ENCODE measurements at places on chromosomes 6 and 20.

GRCh38 chr6:439641-440167 lies 48.2 kb downstream of the IRF4 start:
- DNase-seq = no peak

GRCh38 chr6:68958327-68958726 lies 323.2 kb downstream of the ADGRB3 start:
- no peak for DNase-seq

GRCh38 chr20:20743511-20744169 lies 31.2 kb upstream of the RALGAPA2 start:
- DNase-seq = peak; percentile 47

- DNase-seq = peak; percentile 76
These were observed 971 bp downstream of the NFKBIE start for GRCh38 chr6:44264154-44265006.

GRCh38 chr20:36482044-36482473 lies 59.3 kb upstream of the MYL9 start:
- no peak for DNase-seq

GRCh38 chr6:129029778-129030177 lies 146.8 kb downstream of the LAMA2 start:
- DNase-seq = no peak

DNA sequence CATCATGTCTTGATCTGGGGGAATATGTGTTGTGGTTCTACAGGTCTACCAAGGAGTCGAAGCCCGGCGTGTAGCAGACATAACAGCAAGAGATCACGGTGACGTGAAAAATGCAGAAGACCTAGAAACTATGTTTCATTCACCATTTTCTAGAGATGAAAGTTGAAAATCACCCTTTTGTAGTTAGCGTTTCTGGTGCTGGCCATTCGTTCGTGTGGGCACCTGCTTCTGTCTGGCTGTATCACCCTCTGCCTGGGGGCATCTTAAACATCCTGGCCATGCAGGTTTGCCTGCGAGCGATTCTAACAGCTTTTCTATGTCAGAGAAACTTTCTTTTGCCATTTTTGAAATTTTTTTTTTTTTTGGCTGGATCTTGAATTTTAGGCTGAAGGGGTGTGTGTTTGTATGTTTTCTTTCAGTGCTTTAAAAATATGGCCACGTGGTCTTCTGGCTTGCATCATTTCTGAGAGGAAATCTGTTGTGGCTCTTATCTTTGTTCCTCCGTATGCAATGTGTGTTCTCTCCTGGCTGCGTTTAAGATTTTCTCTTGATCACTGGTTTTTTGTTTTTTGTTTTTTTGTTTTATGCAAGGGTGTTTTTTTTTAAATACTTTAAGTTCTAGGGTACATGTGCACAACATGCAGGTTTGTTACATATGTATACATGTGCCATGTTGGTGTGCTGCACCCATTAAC lies 226.7 kb downstream of the CDH4 start:
- DNase-seq = no peak
